T47D (cell line): ENCODE measurements at places on chromosomes 11 and 22.

- DNase-seq, result no peak
Observed at GRCh38 chr11:31779374-31779791, 31.7 kb downstream of the PAX6 start.

- DNase-seq, result no peak
Observed at GRCh38 chr22:27596133-27596870, 205.3 kb downstream of the MN1 start.

- DNase-seq, result no peak
Observed at GRCh38 chr11:114257621-114258558, 38.3 kb upstream of the NNMT start.

DNA sequence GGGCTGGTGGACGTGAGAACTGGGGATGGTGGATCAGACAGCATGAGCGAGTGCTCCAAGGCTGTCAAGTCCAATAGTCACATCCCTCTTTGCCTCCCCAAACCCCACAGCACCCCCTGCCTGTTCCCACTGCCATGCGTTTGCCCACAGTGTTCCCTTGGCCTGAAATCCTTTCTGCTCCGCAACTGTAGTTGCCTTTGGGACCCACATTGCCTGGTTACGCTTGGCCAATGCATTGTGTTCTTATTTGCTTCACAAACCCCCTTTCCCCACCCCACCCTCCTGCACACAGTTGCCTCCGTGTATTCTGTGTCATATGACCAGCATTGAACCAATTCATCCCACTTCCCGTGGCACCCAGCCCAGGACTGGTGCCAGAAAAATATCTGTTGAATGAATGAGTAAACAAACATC is 2.1 kb upstream of the KIAA0930 start:
- no peak for DNase-seq

GRCh38 chr11:134745456-134745855 is 333.4 kb upstream of the B3GAT1 start:
- DNase-seq, result no peak

GRCh38 chr11:9528573-9529333 is 44.7 kb upstream of the WEE1 start:
- no peak for DNase-seq
